SK-N-DZ (cell line): ENCODE measurements at places on chromosomes 12 and 14.

DNA sequence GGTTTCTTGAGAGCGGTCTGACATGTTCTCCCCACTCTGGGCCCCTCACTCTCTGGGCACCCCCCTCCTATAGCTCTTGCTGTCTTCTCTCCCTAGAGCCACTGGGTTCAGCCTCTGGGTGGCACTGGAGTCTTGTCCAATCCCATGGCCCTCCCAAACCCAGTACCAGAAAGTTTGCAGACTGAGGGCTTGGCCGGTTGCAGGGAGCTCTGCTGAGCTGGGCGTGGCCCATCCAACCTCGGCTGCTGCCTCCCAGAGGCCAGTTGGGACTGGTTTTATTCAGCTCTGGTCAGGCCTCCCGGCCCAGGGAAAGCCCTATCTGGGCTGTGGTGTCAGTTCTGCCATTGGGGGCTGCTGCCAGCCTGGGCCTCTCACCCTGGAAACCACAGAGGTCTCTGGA lies 37.9 kb downstream of the ISCA2 start:
- DNase-seq: no peak

- DNase-seq: no peak
Measured at GRCh38 chr14:97707603-97708002, 910.4 kb downstream of the VRK1 start.

- no peak for DNase-seq
Measured at GRCh38 chr12:92623386-92623785, 79.4 kb upstream of the PLEKHG7 start.

GRCh38 chr12:132078190-132078589 lies 65.9 kb downstream of the DDX51 start:
- no peak for DNase-seq

DNA sequence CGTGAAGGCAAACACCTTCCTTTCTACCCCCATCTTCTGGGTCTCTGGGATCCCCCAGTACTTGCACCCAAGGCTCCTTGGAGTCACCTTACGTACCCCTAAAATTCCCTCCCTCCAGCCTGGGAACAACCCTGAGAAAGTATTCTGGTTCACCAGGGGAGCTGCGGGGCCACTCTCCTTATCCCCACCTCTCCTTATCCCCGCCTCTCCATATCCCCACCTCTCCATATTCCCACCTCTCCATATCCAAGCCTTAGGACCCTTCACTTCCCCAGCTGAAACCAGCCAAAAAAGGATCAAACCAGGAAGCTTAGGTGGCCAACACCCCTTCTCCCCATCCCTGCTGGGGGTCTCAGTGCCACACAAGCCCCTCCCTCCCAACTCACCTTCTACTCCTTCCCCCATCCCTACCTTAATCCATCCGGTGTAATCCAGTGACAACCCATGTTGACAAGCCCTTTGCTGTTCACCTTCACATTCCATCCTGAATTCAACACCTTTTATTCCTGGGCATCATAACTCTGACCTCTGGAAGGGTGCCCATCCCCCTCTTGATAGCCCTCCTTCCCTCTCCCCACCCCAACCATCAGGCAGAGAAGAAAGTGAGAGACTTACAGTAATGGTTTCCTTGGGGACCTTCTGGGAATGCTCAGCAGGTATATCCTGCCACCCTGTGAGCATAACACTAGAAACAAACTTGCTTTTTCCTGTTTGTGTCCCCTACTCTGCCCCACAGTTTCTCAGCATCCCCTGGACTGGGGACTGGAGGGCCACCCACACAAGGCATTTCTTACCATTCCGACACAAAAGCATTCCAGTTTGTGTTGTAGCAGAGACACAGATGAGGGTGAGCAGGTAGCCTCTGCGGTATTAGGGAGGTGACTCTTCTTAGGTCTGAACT lies 1.6 kb upstream of the MSI1 start:
- no peak for DNase-seq

- no peak for DNase-seq
Measured at GRCh38 chr12:38911611-38912010, 6.2 kb upstream of the CPNE8 start.

DNA sequence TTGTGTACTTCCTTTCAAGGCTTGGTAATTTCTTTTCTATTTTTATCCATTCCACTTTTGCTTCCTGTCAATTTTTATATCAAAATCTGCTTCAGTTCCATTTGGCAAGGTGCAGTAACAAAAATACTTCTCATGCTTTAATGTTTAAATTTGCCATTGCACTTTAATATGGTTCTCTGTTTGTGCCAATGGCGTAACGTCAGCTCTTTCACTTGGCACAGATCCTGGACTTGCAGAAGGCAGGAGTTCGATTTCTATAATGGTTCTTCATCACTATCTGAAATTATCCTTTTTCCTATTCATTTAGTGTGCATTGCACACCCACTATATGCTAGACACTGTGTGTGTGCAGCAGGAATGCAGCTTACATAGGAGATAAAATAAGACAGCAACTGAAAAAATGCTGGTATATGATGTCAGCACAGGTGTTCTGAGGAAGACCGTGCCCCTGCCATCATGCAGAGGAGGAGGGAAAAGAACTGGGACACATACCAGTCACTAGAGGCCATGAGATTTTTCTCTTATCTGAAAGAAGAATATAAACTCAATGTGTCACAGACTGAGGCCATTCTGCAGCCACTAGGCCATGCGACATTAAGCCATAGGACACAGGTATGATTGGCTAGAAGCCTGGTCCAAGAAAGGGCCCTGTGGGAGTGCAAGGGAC lies 298.2 kb downstream of the RPAP3 start:
- no peak for DNase-seq
